ENCODE measurements at places on chromosomes 13 and 19.

GRCh38 chr13:91313581-91313980 is 33.9 kb upstream of the MIR17HG start:
- no peak for DNase-seq

DNA sequence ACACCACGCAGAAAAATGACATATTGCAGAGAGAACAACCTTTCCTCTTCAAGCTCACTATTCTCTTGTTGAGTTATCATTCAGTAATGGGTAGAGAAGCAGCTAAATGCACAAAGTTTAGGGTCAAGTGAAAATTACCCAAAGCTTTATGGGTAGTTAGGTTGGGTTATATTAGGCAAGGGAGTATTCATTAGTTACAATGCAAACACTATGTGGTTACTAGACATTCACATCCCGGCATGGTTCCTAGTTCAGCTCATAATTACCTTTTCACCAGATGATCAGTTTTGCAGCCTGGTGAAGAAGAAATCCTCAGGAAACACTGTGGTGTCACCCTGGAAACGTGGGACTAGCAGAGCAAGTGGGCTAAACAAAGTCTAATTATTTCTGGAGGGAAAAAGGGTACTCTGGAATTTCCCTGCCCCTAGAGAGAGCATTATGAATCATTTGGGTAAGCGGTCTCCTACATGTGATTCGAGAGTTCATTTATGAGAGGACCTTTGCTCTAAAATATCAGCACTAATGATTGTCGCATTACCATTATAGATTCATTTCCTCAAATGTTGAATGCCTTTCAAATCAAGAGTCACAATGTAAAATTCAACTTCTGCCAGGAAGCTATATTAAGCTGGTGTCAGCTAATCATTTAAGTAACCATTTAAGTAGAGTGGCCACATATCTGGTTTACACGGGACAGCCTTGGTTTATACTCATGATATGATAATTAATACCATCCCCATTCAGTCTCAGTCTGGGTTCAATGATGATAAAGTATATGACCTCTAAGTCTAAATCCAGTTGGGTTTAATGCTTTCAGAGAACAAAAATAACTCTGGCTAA is 1208.0 kb downstream of the DIAPH3 start:
- DNase-seq: no peak

DNA sequence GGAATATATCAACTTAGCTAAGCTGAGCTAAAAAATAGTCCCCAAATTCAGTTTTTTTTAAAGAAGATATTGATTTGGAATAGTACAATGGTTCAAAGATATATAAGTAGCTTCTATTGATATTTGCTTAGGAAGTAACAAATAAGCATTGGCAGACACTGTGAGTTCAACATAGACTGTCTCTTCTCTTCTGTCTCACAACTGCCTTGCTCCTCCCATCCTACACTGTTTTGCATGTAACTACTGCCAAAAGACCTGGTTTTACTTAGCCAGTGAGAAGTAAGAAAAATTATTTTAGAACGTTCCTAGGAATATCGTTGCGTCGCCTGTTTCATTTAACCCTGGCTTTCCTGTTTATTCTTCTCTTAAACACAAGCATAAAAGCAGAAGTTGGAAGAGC is 859.0 kb upstream of the SPRY2 start:
- DNase-seq: no peak

- no peak for DNase-seq
Measured at GRCh38 chr13:27927444-27928352, 7.9 kb downstream of the PDX1 start.

GRCh38 chr19:40486017-40486416 is 19.2 kb downstream of the SPTBN4 start:
- DNase-seq: no peak

DNA sequence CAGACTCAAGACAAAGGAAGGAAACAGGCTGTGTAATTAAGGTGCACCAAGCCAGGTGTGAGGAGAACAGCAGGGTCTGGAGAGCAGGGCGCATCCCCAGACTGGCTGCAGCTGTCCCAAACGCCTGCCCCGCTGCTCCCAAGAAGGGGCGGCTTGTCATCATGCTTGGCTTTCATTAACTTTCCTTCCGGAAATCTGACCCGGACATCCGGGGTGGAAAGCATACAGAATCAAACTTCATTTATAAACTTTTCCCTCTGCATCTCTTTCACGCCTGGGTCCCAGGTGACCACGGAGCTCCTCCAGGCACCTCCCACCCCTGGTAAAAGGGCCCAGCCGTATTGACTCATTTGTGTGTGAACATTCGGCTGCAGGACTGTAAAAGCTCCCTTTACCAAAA is 31.7 kb downstream of the TSHZ3 start:
- no peak for DNase-seq

DNA sequence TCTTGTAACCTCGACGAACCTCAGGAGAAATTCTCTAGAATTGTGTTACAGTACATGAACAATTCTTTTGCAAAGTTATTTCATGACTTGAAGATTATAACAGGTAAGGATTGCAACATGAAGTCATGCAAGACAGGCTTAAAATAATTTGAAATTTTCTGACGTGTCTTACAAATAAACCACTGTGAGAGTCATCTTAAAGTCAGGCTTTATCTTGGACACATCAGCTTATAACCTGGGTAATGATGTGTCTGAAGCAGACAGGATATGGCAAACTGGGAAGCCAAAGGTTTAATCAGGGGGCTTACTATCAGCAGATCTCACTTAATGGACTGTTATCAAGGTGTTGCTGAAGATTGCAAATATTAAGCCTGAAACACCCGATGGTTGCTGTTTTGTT is 407.8 kb downstream of the KLF5 start:
- no peak for DNase-seq

- no peak for DNase-seq
Measured at GRCh38 chr13:26253262-26253786, 605 bp upstream of the CDK8 start.

DNA sequence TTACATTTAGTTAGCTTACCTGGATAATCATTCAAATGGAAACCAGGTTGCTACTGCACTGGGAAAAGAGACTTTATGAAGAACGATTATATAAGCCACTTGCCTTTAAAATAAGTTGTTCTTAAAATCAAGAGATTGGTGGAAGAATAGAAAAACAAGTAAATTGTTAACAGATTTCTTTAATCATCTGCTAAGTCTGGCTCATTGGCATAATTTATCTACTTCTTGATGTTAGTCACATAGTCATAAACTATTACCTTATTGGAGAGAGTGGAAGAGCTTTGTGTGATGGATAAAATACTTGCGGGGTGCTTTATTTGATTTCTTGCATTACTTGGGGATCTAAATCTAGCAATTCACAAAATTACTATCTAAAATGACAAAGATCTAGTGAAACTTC is 6.8 kb downstream of the LSM14A start:
- no peak for DNase-seq

DNA sequence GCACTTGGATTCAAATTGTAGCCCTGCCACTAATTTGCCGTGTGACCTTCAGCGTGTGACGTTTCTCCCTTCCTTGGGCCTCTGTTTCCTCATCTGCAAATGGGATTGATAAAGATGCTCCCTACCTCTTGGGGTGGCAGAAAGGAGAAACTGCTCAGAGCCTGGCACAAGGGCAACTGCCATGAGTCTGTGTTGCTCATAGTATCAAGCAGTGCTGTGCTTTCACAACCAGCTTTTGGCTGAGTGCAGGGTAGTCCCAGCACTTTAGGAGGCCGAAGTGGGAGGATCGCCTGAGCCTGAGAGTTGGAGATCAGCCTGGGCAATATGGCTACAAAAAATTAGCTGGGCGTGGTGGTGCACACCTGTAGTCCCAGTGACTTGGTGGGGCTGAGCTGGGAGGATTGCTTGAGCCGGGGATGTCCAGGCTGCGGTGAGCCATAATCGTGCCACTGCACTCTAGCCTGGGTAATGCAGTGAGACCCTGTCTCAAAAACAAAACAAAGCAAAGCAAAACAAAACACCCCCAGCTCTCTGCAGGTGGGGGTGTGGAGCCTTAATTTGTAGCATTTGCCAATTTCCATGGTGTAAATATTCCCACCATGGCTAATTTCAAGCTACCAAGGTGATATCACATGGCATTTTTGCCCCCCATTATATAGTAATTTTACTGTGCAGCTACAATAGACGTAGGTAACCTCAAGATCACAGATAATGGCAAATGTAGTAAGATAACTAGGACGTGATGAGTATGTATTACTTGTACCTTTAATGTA is 1.6 kb upstream of the MARK4 start:
- no peak for DNase-seq

- DNase-seq: no peak
Measured at GRCh38 chr13:51595416-51595815, 11.2 kb downstream of the WDFY2 start.

GRCh38 chr13:54210397-54211049 is 1181.9 kb downstream of the OLFM4 start:
- DNase-seq: no peak

- DNase-seq: peak; percentile 19
Measured at GRCh38 chr19:39951686-39952085, 17.3 kb upstream of the FCGBP start.

- DNase-seq: no peak
Measured at GRCh38 chr13:71661921-71662320, 205.1 kb downstream of the DACH1 start.

- DNase-seq: no peak
Measured at GRCh38 chr13:24275041-24275440, 34.3 kb upstream of the C1QTNF9 start.

DNA sequence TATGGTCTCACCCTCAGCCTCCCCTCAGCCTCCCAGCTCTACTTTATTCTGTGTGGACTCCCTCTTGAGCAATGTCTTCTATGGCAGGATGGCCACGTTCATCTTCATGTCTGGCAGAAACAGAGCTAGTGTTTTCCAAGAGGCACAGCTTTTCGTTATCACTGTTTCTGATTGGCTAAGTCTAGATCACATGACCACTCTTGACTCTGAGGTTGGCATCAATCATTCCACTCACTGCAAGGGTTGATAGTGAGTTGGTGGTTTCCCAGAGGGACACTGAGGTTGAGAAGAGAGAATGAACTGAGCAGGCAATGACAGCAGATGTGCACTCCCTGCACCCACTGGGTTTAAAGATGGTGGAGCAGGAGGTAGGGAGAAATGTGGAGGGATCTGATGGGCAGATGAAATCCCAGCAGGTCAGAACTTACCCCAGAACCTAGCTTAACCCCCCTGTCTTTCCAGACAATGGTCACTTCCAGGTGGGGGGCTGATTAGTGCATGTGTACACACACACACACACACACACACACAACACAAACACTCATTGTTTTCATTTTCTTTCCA is 26.3 kb upstream of the UQCRFS1 start:
- no peak for DNase-seq

DNA sequence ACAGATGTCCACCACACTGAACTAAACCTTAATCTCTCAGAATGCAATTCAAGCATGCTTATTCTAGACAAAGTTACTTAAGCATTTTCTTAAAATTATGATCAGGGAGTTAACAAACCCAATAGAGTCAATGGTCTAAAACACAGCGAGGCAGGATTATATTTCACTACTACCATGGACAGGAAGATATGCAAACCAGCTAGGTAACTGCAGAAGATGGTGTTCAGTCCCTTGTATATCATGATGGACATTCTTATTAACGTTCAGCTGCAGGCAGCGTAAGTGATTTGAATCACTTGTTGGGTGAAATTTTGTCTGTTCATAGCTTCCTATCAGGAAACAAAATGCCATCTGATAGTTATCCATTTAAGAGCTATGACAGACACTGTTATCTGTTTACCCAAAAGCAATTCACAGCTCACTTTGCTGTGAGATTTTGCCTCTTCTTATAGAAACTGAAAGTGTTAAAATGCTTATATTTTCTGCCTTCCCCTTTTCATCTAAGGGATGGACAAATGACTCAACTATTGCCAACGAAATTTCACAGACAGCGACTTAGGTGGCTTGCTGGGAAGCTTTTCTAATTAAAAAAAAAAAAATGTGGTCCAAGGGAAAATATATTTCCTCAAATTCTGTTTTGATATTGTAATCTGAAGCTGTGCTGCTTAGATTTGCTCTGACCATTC is 591.9 kb downstream of the DACH1 start:
- no peak for DNase-seq

DNA sequence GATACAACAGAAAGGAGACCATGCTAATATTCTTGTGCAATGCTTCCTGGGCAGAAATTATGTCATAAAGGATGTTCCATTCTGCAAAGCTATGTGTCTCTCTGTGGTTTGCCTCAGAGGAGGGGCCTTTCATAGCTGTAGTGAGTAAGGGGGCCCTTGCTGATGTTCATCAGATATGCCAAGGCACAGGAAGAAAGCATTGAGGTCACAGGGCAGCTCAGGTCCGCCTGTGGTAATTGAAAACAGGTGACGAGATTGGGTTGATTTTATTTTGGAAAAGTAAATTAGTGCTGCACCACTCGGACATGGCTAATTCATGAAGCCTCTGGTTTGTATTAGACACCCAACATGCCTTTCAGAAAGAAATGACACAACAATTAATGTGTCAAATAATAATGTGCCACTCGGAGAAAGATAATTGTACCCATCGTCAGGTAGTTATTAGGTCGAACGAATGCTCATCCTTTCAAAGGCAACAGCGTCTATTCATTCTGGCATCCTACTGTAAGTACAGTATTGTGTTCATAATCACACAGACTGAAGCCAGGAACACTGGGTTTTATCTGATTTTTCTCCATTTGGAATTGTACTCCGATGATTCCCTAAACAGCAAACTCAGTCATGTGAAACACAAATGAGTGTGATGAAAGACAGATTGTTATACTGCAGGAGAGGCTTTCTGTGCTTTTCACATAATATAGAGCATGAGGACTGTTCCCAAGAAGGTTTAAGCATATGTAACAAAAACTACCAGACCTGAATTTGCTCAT is 421.6 kb upstream of the KLF12 start:
- DNase-seq: no peak

DNA sequence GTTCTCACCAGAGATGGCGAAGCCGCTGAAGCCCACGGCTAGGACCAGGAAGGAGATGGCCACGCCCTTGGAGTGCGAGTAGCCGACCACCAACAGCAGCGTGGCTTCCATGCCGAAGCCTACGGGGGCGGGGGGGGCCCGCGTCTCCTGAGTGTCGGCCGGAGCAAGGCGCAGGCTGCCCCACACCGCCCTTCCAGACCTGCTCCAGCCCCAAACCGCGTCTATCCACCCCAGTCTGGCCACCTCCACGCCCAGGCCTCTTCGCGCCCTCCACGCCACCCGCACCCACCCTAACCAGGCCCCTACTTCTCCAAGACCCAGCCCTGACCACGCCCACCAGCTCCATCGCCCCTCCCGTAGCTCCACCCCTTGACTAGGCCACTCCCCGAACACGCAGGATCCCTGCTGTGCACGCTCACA is 6.2 kb downstream of the GFY start:
- DNase-seq: no peak

GRCh38 chr13:40221460-40222201 is 444.8 kb downstream of the FOXO1 start:
- no peak for DNase-seq

DNA sequence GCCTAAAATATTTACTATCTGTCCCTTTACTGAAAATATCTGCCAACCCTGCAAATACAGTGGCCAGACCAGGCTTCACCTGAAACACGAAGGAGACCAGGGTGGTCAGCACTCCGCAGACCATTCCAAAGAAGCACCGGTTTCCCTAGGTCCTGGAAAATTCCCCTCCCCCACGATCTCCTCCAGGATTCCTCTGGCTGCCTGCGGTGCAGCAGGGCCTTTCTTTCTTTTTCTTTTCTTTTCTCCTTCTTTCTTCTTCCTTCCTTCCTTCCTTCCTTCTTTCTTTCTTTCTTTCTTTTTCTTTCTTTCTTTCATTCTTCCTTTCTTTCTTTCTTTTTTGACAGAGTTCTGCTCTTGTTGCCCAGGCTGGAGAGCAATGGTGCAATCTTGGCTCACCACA is 152.7 kb downstream of the USP12 start:
- no peak for DNase-seq

GRCh38 chr13:100827489-100828176 is 153.0 kb upstream of the TMTC4 start:
- DNase-seq: no peak

GRCh38 chr19:15464394-15465385 is at the start of gene RASAL3:
Gene RASAL3 (minus strand): TSS chr19:15464544. CDS start chr19:15464358, 186 bp downstream.
- DNase-seq: no peak

Measured in HTR-8/SVneo (cell line).